Tibial nerve (tissue), 4 donors: ENCODE measurements at places on chromosomes 5 and 9. TPM values are rescaled to one million over a fixed set of nuclear protein-coding genes. Genes with fewer than 3 reads are reported as not detected.

- no peak for DNase-seq
- no peaks in the 10 kb centered on the region for H3K27me3 ChIP-seq
- no peak overlapping the region for H3K27ac ChIP-seq
Measured at GRCh38 chr9:97706246-97706645, 9.1 kb upstream of the XPA start.

- no peak overlapping the region for H3K27ac ChIP-seq
- DNase-seq, result peak; percentile 57
- H3K36me3 ChIP-seq, result peaks cover 57% of the 10 kb centered on the region
Measured at GRCh38 chr5:1477341-1477740, 32.1 kb upstream of the SLC6A3 start.

Gene PCDHGA9
- total RNA-seq, result 13.8 TPM

Gene MCTP1
- 28.7 TPM for total RNA-seq
